CD4-positive, alpha-beta T cell treated with Interleukin-2 at 100 ng/mL for 4 hours (primary cell): ENCODE measurements at places on chromosomes 16 and 17.
A peak's percentile ranks its signal among the peaks of the same experiment; 100 is the strongest.

- DNase-seq: no peak
Observed at GRCh38 chr16:65375651-65376050, 253.8 kb upstream of the CDH11 start.

GRCh38 chr17:75241143-75241430 is 20.3 kb downstream of the GGA3 start:
- DNase-seq: no peak

DNA sequence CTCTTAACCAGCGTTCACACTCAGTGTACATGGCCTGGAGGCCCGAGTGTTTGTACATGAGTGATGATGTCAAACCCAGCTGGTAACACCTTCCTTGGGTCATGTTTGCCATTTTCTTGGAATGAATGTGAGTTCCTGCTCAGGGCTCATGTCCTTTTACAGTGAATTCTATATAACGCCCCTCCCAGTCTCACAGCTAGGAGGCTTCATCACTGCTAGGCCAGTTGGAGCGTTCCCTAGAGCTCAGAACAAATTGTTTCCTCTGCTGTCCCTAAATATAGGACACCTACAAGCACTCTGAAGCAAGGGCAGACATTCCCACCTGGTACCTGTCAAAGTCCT is 5.5 kb downstream of the TIMM22 start:
- DNase-seq: no peak

- no peak for DNase-seq
Observed at GRCh38 chr17:57152967-57153528, 68.0 kb downstream of the AKAP1 start.

DNA sequence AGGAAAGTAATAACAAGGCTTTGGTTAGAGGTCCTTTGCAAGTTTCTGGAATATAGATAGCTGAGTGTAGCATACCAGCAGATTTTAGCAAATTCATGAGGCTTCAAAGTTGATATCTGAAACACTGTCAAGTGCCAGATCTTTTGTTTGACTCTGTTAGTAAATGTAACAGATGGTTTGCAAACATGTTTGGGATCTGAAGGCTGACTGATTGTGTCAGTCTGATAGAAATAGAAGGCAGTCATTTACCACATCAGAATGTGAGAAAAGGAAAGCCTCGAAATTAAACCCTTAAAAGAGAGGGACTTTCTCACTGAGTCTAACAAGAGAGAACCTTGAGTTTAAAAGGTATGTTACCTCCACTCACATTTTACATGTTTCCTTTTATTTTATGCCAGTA is 371.5 kb downstream of the KIF2B start:
- DNase-seq: no peak

DNA sequence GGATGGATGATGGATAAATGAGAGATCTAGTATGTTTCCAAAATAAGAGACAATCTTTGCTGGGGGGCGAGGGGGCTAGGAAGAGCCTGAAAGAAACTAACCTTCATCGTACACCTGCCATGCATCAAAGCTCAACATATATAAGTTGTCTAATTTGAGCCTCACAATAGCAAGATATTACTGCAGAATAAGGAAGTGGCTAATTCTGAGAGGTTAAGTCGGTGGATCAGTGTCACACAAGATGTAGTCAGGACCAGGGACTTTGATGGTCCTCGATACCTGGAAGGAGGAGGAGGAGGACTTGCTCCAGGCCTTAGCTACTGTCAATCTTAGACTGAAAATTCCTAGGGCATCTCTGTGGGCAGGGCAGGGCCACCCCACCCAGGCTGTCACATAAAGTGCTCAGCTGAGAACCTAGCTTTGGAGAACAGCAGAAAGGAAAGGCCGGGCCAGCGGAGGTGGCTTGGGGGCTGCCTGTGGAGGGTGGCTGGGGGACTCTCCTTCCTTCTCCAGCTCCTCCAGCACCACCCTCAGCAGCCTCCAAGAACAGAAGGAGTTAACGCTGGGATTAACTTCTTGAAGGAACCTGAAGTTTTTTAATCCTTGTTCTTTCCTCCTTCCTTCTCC is 460 bp upstream of the SLC13A2 start:
- no peak for DNase-seq

DNA sequence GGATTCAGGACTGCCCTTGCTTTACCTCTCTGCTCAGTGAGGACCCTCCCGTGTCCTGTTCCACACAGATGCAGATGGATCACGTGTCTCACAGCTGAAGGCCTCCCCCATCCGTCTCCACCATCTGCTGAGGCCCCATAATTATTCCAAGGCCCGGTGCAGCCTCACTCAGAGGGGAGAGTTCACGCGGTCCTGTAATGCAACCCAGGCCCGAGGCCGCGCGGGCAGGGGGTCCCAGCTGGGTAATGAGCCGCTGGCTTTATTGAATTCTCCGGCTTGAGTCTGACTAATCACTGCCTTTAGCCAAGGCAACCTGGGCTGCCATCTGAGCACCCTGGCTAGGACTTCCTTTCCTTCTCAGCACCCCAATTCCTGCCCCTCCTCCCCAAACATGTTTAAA is 4.4 kb upstream of the WFIKKN2 start:
- no peak for DNase-seq

DNA sequence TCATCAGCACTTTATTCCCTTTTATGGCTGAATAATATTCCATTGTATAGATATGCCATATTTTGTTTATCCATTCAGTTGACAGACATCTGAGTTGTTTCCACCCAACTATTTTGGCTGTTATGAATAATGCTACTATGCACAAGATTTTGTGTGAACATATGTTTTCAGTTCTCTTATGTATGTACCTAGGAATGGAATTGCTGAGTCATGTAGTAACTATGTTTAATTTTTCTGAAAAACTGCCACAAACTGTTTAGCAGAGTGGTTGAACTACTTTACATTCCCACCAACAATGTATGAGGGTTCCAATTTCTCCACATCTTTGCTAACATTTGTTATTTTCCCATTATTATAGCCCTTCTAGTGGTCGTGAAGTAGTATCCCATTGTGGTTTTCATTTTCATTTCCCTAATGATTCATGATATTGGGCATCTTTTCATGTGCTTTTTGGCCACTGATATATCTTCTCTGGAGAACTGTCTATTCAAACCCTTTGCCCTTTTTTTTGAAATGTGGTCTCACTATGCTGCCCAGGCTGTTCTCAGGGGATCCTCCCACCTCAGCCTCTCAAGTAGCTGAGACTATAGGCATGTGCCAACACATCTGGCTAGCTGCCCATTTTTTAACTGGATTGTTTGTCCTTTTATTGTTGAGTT is 26.3 kb downstream of the SMURF2 start:
- DNase-seq: no peak

DNA sequence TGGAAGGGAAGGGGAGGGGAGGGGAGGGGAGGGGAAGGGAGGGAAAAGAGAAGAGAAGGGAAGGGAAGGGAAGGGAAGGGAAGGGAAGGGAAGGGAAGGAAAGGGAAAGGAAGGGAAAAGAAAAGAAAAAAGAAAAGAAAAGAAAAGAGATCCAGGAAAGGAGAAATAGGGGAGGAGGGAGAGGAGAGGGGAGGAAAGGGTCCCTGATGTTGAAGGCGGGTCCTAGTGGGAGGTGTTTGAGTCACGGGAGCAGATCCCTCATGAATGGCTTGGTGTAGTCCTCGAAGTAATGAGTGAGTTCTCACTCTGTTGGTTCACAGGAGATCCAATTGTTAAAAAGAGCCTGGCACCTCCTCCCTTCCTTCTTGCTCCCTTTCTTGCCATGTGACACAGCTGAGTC is 6.9 kb upstream of the USP31 start:
- no peak for DNase-seq

GRCh38 chr17:57724026-57724728 is 20.9 kb downstream of the CCDC182 start:
- DNase-seq: no peak

- DNase-seq: no peak
Observed at GRCh38 chr17:3846437-3847164, 555 bp upstream of the NCBP3 start.

DNA sequence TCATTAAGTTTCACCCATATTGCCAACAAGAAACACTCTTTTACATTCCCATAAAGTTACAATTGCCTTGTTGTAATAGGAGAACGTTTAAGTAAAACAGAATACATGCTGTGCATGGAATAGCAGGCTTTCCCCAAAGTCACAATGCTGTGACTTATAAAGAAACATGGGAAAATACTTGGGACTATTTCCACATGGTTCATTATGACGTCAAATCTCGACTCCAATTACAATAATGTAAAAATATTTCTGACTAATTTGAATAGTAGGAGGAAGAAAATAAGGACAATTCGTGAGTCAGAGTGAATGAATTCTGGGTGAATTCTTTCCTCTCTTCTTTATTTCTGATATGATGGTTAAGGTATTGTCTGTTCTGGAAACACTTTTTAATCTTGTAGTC is 52.8 kb downstream of the CDH11 start:
- DNase-seq: no peak

- peak; percentile 40 for DNase-seq
Observed at GRCh38 chr17:78993241-78993956, 13.7 kb upstream of the LGALS3BP start.

- DNase-seq: no peak
Observed at GRCh38 chr17:77480199-77480508, 339.4 kb downstream of the SEC14L1 start.

GRCh38 chr17:65783845-65784334 is 222.4 kb upstream of the AXIN2 start:
- no peak for DNase-seq

DNA sequence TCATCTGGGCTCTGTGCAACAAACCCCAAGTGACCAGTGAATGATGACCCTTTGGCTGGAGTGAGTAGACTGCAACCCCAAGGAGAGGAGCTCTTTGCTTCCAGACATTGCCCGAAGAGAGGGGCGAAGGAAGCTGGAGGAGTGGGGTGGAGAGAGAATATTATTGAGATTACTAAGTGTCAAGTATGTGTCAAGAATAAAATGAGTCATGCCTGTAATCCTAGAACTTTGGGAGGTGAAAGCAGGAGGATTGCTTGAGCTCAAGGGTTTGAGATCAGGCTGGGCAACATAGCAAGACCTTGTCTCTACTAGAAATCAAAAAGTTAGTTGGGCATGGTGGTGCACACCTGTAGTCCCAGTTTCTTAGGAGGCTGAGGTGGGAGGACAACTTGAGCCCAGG is 142.0 kb upstream of the CCL2 start:
- DNase-seq: no peak

DNA sequence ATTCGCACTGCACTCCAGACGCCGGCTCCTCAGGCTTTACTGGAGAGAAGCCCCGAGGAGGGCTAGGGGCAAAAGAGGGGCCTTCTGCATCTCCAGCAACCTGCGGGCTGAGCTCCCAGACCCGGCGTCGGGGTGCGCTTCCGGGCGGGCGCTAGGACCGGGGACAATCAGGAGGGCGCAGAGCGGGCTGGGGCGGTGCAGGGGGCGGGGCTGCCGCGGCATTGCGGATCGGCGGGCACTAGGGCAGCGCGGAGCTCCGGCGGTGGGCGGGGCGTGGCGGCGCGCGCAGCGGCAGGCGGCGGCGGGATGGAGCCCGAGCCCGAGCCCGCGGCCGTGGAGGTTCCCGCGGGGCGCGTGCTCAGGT is at the start of gene TSEN54:
TSEN54 (plus strand) TSS at position 274 of the 364 bp plus-strand sequence; CDS start at position 307, 33 bp downstream.
- peak; percentile 94 for DNase-seq

DNA sequence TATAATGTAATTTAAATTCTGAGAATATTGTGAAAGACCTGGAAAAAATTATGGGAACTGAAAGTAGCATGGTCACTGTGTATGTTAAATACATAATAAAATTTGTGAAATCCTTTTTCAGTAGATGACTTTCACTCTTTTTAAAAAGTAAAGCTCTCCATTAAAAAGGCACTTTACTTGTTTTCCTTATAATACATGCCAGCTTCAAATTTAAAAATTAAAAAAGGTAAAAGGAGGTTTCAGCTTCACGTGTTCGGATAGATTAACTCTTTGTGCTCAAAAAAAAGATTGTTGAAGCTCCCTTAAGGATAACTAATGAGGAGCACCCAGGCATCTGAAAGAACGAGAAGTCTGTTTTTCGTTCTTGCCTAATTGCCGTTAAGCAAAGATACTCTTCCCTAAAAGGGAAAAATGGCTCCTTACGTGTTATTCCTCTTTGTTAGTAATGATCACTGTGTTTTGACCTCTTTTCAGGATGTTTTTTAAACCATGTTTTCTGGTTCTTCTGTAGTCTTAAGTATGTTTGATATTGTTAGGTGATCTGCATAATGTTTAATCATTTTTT is 87.8 kb downstream of the TUBD1 start:
- no peak for DNase-seq

DNA sequence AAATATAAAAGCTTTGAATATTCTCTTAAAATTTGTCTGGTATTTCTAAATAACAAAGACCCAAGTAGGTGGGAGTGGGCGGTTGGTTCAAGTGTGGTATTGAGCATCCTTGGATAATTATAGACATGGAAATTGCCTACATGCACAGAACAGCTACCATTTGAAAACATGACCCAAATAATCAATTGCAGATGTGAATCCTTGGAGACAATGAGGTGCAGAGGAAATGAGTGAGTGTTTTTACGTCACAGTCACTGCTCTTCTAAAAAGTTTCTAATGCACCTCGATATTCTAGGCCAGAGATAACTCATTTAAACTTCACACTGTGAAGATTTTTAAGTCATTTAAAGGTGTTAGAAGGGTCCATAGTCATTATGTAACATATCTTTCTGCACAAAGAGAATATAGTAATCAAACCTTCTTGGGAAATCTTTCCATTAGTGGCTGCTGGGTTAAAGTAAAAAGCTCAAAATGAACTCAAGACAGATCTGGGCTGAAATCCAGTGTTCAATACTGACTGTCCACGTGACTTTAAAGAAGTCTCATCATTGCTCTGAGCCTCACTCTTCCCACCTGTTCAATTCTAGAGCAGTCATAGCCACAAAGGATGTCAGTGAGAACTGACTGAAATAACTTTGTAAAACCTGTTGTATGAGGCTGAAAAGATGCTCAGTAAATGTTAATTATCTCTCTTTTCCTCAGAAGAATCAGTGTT is 144.5 kb downstream of the CDH11 start:
- DNase-seq: no peak

DNA sequence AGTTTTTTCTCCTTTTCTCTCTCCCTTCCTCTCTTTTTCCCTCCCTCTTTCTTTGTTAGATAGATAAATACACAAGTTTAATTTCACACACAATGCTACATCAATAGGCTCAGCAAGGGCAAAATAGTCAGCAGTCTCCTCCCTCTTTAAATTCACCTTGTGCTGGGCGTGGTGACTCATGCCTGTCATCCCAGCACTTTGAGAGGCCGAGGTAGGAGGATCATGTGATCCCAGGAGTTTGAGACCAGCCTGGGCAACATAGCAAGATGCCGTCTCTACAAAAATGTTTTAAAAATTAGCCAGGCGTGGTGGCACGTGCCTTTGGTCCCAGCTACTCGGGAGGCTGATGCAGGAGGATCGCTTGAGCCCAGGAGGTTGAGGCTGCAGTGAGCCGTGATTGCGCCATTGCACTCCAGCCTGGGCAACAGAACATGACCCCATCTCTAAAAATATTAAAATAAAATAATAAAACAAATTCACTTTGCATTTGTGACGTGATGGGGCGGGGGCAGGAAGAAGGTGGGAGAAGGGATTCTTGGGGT is 27.4 kb downstream of the IL21R start:
- no peak for DNase-seq
